GM13976 (cell line): ENCODE measurements at places on chromosomes 13 and 19.
A peak's percentile ranks its signal among the peaks of the same experiment; 100 is the strongest.

GRCh38 chr19:33950091-33950750 is 153.6 kb downstream of the KCTD15 start:
- no peak for DNase-seq

GRCh38 chr13:98910501-98910951 is 67.3 kb downstream of the DOCK9 start:
- DNase-seq = no peak

GRCh38 chr13:84303035-84303434 is 420.8 kb upstream of the SLITRK1 start:
- DNase-seq = no peak

DNA sequence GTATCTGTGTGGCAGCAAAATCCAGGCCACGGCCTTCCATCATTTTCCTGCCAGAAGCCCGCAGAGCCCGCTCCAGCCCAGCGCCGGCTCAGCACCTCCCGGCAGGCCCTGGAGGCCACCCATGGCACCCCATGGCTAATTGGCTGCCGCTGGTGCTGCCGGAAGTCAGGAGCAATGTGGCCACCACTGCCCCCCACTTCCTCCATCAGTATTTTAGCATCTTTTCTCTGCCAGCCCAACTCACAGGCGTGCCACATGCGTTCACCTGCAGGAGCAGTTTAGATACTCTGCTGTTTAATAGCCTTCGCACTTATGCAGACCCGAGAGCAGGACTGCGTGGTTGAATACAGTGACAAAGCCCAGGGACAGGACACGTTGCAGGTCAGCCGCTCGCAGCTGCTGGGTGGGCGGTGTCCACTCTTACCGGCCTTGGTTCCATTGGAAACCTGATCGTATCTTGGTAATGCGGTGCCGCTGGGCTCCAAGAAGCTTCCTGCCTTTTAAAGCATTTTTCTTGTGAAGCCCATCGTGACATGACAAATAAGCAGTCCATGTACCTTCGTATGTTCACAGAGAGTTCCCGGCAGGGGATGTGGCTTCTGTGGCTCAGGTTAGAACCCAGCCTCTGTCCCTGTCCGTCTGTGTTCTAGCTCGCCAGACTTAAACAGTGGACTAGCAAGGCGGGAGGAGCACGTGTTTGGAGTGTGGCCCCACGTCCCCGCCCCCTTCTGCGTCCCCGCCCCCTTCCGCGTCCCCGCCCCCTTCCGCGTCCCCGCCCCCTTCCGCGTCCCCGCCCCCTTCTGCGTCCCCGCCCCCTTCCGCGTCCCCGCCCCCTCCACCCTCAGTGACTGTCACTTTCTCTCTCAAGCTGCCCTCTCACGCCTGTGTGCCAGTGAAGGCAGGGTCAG is 162.0 kb upstream of the SOX1 start:
- DNase-seq = no peak

DNA sequence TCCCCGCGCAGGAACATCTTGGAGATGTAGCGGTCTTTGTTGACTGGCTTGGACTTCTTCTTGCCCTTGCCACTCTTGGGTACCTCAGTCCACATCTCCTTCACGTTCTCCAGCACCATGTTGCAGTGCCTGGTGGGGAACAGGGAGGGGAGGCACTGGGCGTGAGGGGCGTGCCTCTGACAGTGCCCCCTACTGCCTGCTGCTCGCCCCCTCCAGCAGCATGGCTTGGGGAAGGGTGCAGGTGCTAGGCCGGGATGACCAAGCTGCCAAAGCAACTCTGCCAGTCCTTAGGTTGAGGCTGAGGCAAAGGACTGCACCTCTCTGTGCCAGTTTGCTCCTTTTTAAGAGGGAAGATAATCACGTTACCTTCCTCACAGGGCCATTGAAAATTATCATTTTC is 4.2 kb downstream of the SNRPD2 start:
- no peak for DNase-seq

DNA sequence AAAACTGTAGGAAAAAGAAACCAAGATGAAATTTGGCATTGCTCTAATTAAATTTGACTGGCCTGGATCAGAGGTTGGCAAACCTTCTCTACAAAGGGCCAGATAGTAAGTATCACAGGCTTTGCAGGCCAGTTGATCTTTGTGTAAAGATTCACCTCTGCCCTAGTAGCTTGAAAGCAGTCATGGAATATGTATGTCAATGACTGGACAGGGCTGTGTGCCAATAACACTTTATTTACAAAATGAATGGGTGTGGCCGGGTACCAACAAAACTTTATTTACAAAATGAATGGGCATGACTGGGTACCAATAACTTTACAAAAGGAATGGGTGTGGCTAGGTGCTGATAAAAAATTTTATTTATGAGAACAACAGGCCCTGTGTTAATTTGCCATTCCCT is 20.0 kb downstream of the SIN3B start:
- DNase-seq = no peak

- DNase-seq = peak; percentile 97
Observed at GRCh38 chr19:5292822-5293611, 47.6 kb downstream of the PTPRS start.

DNA sequence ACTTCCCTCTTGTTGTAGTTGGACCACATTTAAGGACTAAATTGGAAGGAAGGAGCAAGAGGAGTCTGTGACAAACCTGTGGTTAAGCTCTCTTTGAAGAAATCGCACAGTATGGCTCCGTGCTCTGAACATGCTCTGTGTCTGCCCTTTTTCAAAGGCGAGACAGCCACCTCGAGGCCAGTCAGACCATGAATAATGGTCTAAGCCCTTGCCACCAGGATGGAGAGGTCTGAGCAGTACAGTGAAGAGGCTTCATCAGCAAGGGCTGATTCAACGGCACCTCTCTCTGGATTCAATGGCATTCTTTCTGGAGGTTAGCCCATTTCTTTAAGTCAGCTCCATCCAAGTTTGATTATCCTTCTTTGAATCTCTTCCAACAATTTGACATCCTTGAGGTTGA is 30.9 kb downstream of the FAM216B start:
- no peak for DNase-seq
